Urinary bladder (tissue), 4 donors: ENCODE measurements at places on chromosomes 3 and 15.

- DNase-seq: no peak
These were observed 11.8 kb downstream of the AAGAB start for GRCh38 chr15:67242708-67243111.

- DNase-seq: no peak
These were observed 51.4 kb upstream of the CTSH start for GRCh38 chr15:78995921-78996893.

DNA sequence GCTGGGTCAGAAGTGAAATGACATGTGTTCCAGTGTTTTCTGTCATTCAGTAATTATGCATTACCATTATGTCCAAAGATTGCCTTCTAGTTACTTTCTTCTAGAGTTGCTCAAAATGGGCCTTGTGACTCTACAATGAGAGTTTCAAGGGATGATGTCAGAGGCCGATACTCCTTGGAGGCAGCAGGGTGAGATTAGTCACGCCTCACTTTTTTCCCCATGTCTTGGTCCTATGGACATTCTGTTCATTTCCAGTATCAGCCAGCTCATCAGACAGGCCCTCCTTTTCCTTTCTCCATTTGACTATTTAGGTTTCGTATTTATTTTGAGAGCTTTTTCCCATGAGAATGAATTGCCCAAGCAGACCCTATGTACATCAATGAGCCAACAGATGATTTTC lies 17.5 kb downstream of the VGLL3 start:
- DNase-seq: no peak

DNA sequence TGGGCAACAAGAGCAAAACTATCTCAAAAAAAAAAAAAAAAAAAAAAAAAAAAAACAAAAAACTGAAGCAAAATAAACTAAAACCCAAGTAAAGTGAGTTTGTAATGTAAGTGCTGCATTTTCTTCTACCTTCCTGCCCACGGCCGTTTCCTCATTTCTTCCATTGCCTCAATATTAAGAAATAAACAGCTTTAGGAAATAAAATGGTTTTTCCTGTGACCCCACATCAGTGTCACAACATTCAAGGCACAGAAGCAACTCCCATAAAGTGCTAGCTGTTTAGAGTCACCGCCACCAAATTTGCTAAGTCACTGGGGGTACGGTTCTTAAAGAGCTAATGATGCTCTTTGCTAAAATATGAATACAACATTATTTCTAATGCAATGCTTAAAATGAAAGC lies 3.3 kb downstream of the PKM start:
- DNase-seq: no peak

DNA sequence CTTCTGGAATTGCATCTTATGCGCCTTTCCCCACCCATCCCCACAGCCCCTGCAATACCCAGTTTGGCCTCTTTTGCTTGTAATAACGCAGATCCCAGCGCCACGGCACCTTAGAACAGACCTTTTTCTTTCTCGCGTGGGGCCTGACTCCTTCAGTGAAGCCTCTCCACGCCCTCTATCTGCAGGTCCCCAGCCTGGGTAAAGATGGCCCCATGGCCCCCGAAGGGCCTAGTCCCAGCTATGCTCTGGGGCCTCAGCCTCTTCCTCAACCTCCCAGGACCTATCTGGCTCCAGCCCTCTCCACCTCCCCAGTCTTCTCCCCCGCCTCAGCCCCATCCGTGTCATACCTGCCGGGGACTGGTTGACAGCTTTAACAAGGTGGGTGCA lies 594 bp downstream of the CRELD1 start:
- DNase-seq: no peak

DNA sequence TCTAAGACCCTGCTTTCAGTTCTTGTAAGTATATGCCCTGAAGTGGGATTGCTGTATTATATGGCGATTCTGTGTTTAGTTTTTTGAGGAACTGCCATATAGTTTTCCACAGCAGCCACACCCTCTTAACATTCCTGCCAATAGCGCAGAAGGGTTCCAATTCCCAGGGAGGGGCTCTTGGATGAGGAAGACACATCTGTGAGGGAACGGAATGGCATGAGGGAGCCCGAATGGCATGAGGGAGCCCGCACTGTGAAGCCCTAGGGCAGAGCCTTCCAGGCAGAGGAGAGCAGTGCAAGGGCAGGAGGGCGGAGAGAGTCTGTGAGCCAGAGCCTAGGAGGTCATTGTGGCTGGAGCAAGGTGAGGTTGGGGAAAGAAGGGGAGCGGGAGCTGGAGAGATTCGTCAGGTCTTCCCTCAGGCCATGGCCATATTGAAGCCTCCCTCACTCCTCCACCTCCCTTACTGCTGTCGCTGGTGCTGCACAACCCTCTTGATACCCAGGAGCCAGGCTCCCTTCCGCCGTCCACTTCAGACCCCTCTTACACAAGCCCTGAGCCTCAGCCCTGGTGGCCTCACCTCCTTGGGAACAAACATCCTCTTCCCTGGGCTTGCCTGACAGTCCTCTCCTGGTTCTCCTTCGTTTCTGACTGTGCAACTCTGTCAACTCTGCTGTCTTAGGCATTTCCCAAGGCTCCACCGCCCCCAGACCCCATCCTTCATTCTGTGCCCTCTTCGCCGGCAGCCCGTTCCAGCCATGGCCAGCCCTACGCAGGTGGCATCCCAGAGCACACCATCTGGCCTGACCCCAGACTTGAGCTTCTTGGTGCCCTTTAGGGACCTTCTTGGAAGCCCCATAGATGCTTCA lies 51.4 kb downstream of the FGD5 start:
- DNase-seq: no peak

GRCh38 chr3:40915346-40915865 lies 283.9 kb upstream of the CTNNB1 start:
- no peak for DNase-seq

DNA sequence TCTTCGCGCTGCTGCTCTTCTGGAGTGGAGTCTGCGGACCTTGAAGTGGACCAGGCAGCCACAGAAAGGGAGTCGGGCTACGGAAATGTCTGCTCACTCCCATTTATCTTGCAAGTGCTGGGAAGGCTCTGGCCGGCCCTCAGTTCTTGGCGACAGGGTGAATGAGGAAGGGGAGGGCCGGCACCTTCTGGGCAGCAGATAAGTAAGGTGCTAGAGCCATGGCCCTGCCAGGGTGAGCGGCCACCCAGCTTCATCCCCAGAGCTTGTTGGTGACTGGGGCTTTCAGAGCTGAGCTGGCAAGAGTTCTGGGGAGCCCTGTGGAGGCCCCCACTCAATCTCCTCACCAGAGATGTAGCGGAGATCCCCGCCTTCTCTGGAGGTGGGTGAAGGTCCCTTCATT lies 103.5 kb downstream of the ASB7 start:
- DNase-seq: no peak

DNA sequence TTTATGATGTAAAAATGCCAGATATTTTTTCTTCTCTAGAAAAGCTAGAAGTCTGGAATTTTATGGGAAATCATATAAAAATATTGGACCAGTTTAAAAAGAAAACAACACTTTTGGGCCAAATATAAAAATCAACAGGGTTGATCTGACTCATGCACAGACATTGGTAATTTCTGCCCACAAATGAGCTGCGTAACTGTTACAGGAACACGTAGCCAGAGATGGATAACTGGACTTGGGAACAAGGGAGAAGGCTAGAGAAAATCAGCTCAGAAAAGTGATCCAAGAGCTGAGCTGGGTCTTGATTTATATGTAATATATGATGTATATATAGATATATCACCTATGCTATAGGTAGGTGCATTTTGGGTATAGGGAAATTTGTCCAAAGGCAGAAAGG lies 36.8 kb upstream of the NAALADL2 start:
- DNase-seq: no peak

DNA sequence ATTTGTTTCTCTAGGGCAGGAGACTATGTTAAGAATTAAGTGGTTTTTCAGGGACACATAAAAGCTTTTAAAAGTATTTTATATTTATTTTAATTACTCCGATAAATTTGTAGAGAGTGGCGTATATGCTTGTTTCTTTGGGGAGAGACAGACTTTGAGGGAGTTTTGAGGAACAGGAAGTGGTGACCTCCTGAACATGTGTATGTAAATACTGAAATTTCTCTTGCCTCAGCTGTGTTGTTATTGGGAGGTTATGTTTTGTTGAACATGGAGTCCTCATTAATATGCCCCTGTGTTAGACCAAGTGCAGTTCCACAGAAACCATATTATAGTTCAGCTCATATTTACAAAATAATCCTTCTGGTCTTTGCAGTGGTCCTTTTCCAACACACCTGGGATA lies 41.8 kb upstream of the UTS2B start:
- no peak for DNase-seq

- no peak for DNase-seq
These were observed 36.9 kb downstream of the ATP13A3 start for GRCh38 chr3:194449913-194450312.

DNA sequence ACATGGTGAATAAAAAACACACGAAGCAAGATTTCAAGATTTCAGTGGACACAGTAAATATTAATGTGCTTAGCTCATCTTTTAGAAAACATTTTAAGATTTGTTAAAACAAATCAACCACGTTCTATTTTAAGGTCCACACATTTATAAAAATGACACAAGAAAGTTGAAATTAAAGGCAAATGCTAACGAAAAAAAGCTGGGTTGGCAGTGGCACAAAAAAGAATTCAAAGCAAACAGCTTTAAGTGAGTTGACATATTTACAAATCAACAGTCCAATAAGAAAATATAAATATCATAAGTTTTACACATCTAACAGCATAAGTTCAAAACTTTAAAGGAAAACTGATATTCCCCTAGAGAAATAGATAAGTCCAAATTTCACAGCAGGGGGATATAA lies 430.4 kb upstream of the CCDC54 start:
- no peak for DNase-seq

- no peak for DNase-seq
These were observed 144.7 kb upstream of the IQSEC1 start for GRCh38 chr3:13217736-13218540.

DNA sequence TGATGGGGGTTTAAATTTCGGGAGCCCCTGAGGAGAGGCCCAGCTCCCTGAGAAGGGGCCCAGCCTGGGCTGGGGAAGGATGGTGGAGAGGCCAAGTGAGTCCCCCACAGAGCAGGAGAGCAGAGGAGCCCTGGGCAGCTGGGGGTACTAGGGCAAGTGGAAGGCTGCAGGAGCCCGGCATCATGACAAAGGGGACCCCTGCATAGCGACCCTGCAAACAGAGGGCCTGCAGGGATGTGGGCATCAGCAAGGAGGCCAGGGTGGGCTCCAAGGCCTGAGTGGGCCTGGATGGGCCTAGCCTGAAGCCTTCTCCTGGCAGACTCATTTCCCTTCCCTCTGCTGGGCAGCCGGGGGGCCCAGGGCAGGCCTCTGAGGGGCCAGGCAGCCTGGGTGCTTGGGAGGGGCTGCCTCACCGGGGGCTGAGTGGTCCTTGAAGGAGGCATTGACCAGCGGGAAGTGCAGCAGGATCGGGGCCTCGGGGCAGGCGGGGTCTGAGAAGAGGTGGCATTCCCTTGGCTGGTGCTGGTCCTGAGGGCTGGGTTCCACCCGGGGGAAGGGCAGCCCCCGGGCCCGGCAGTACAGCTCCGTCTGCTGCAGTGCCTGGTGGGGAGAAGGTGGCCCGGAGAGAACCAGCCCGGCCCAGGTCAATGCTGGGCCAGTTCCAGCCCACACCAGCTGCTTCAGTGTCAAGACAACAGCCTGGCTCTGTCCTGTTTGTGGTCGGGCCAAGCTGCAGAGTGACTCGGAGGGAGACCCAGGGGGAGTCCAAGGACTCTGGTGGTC lies 24.7 kb downstream of the PLA2G4D start:
- no peak for DNase-seq

GRCh38 chr3:159191447-159191846 lies 389.6 kb downstream of the MFSD1 start:
- peak; percentile 10 for DNase-seq

- no peak for DNase-seq
These were observed 15.0 kb upstream of the KBTBD8 start for GRCh38 chr3:66983101-66983500.

- DNase-seq: no peak
These were observed 17.4 kb upstream of the STARD5 start for GRCh38 chr15:81341351-81341750.

DNA sequence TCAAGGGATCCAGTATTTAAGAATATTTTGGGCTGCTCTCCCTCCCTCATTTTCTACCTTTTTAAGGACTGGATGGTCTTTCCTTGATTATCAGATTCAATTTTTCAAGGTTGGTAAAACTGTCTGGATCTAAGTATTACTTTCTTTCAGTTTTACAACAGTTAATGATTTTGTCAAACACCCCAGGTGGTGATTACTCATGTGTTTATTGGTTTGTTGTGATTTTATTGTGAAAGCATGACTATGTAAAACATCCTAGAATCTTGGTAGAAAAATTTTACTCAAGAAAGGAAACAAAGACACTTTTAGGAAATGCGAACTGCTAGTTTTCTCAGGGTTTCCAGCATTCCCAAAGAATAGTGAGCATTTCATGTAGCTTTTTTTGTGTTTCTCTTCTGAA lies 7.3 kb downstream of the GTF2E1 start:
- DNase-seq: no peak

DNA sequence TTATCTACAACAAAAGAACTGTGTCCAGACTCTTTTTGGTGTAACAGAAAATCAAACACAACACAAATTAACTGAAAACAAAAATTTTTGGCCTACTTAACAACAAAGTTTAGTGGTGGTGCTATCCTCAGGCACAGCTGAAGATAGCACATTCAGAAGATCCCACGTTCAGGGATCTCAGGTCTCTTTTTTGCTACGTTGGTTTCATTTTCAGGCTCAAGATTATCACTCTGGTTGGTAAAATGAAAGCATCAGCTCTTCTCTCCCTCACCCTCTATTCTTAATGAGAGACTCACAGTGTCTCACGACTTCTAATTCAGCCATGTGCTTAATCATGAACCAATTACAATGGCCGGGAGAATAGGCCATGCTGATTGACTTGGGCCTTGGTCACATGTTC lies 146.9 kb upstream of the PTPRG start:
- no peak for DNase-seq

DNA sequence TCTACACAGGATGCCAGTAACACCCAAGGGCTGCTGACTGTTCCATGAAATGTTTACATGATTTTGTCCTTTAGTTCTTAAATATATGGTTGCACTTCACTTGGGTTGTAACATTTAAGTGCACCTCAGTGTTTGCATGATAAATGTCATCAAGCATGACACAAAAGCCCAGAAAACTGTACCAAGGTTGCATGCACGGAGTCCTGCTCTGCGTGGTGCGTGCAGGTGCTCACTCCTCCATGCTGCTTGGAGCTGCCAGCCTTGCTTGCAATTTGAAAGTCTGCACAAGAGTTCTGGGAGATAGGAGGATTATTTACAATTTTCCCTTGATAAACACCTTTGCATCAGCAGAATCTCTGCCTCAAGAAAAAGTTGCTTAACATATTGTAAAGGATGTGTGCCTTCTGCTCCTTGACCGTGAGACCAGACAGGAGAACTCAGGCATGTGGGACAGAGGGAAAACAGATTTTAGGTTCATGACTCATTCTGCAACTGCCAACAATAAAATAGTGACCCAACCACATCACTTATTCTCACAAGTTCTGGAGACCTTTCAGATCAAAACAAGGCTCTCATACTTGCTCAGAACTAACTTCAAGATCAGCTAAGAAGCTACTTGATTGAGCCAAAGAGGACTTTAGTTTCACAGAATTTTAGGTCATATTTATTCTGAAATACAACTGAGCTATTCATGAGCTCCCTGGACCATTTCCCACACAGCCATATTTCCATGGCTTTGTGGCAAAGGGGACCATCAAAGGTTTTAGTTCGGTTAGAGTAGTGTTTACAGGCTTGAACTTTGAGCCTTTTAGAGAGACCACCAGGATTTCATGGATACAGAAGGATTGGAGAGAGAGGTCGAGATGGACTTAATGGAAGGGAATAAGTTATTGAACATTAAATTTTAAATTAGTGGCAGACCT lies 128.4 kb upstream of the ZBED2 start:
- DNase-seq: no peak
